Activated CD8-positive, alpha-beta T cell treated with anti-CD3 and anti-CD28 coated beads, Interleukin-2, amount 10 ng/mL, durations not matched to agents 7 days and 5 days (primary cell): ENCODE measurements at places on chromosomes 16 and 17. TPM values are rescaled to one million over a fixed set of nuclear protein-coding genes. Genes with fewer than 3 reads are reported as not detected.

Gene LDHD
- 0.13 TPM for total RNA-seq

DNA sequence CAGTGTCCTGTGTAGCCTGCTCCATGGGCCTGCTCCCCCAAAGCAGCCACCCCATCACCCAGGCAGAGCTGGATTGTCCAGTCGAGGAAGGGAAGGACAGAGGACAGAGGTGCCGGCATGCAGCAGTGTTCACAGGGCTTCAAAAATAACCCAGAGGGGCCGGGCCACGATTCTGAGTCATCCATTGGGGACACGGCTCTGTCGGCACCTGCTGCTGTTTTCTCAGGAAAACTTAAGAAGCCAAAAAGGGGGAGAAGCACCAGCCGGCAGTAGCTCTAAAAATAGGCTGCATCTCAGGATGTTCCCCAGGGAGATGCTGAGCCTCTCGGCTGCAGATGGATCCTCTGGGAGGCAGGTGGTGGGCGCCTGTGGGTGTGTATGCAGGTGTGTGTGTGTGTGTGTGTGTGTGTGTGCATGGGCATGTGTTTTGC lies 1.6 kb downstream of the CA7 start:
- no peak overlapping the region for H3K4me3 ChIP-seq
- no peak for DNase-seq
- no peaks in the 10 kb centered on the region for H3K36me3 ChIP-seq

DNA sequence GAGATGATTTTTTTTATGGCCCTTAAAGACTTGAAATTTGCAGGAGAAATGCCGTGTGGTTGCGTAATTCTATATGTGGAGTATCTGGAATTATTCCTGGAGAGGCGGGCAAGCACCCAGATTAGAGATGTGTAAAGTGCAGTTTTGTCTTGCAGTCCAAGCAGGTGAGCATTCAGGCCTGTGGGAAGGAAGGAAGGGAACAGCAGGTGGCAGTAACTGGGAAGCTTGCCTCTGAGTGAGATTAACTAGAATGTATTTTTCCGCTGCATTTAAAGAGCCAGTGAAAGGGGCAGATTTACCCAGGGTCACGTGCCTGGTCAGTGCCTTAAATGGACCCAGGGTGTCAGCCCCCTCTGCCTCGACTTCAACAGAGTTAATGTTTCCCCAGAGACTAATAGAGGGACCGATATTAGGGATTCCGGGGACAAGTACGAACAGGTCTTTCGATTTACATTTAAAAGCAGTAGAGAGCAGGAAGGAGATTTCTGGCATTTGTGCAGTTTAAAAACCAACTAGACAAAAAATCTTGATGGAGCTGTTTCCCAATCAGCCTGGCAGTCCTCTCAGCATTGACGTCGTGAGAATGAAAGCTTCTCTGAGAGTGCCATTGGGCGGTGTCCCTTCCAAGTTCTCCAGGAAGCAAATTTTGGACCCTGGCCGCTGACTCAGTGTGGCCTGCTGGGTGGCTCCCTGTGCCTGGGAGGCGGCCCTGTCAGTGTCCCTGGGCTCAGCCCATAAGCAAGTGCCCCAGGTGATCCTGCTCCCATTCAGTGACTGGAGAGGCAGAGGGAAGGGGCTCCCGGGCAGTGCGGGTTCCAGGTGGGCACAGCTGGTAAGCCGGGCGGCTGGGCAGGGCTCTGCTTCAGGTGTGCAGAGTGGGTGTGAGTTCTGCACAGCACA lies 38.2 kb downstream of the KSR1 start:
- H3K36me3 ChIP-seq = peaks cover 19% of the 10 kb centered on the region
- peaks cover 22% of the 10 kb centered on the region for H3K4me1 ChIP-seq
- no peaks in the 10 kb centered on the region for H3K27me3 ChIP-seq
- H3K4me3 ChIP-seq = no peak overlapping the region

DNA sequence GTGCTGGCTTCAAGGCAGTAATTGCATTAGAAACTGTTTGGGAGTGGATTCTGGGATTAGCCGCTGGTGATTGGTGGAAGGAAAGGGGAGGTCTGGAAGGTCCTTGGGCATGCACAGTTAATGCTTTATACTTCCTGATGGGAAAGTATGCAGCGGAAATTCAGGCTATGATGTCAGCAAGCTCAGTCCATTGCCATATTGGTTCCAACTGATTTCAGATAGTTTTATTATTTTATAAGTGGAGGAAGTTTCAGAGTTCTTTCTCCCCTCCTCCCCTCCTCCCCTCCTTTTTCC lies 8.1 kb upstream of the CMTR2 start:
- H3K27ac ChIP-seq = no peak overlapping the region
- H3K27me3 ChIP-seq = peaks cover 12% of the 10 kb centered on the region
- no peaks in the 10 kb centered on the region for H3K36me3 ChIP-seq
- no peak for DNase-seq
- H3K4me1 ChIP-seq = no peaks in the 10 kb centered on the region
- H3K4me3 ChIP-seq = no peak overlapping the region

DNA sequence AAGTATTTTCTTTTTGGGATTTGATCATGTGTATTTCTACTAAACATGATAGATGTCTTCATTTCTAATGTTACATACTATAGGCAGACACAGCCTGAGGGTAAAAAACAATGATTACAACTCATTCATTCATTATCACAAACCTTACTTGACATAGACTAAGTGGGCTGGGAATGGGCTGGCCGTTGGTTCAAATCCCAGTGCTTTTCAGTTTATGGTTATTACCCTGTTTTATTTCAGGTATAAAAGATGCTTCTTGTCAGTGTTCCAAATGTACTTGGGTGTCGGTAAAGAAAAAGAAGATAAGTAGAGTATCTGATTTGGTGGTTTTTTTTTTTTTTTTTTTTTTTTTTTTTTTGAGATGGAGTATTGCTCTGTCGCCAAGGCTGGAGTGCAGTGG lies 149.7 kb upstream of the ZFHX3 start:
- H3K36me3 ChIP-seq = no peaks in the 10 kb centered on the region
- H3K4me1 ChIP-seq = no peaks in the 10 kb centered on the region
- no peak overlapping the region for H3K4me3 ChIP-seq

GRCh38 chr16:87580855-87581261 lies 21.4 kb upstream of the JPH3 start:
- H3K27me3 ChIP-seq = peaks cover 13% of the 10 kb centered on the region
- H3K4me3 ChIP-seq = no peak overlapping the region
- H3K4me1 ChIP-seq = no peaks in the 10 kb centered on the region
- no peak overlapping the region for H3K27ac ChIP-seq
- no peak for DNase-seq
- no peaks in the 10 kb centered on the region for H3K36me3 ChIP-seq

Gene MPDU1
- total RNA-seq = 70.4 TPM

GRCh38 chr17:62965174-62965685 lies 805 bp upstream of the TANC2 start:
- peaks cover 46% of the 10 kb centered on the region for H3K27me3 ChIP-seq
- H3K4me1 ChIP-seq = peaks cover 33% of the 10 kb centered on the region
- DNase-seq = peak; percentile 71
- H3K36me3 ChIP-seq = peaks cover 2% of the 10 kb centered on the region
- peak overlapping the region; percentile 85 for H3K4me3 ChIP-seq

GRCh38 chr17:36153895-36154610 lies 22.4 kb downstream of the TBC1D3B start:
- no peak for DNase-seq
- H3K27me3 ChIP-seq = peaks cover 33% of the 10 kb centered on the region
- H3K4me3 ChIP-seq = no peak overlapping the region
- H3K4me1 ChIP-seq = peaks cover 7% of the 10 kb centered on the region

Gene SPNS2
- total RNA-seq = 4.2 TPM

Gene GP1BA
- total RNA-seq = not detected

DNA sequence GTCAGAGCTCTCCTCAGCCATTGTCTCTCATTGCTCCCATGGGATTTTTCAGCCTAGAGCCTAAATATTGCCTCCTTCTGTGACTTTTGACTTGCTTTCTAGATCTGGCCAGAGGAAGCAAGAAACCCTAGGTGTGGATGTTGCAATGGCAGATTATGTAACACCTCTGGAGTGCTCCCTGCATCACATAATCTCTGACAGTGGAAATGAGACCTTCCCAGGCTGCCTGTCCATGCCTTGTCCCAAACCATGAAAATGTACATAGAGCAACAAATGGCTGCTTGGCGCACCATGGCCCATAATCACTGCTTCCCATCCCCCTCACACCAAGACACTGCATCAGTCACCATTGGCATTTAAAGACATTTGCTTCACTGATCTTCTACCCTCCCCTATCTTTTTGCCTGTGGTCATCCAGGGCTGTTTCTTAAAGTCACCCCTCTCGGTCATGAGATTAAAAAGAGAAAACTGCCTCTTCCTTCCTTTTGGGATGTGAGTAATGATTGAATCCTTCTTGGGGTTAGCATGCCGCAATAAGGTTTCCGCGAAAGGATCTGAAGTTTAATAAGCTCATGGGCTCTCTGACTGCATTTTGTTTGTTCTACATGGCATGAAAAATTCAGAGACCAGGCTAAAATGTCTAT lies 34.2 kb upstream of the CCL2 start:
- H3K4me3 ChIP-seq = no peak overlapping the region
- peaks cover 30% of the 10 kb centered on the region for H3K27me3 ChIP-seq
- H3K27ac ChIP-seq = no peak overlapping the region
- DNase-seq = no peak
- H3K36me3 ChIP-seq = no peaks in the 10 kb centered on the region

Gene CES5A
- total RNA-seq = not detected

Gene KLHDC4
- total RNA-seq = 91.7 TPM

- no peaks in the 10 kb centered on the region for H3K4me1 ChIP-seq
- H3K4me3 ChIP-seq = no peak overlapping the region
- H3K27ac ChIP-seq = no peak overlapping the region
- no peaks in the 10 kb centered on the region for H3K27me3 ChIP-seq
Measured at GRCh38 chr16:78368121-78369102, 269.0 kb downstream of the WWOX start.

GRCh38 chr17:71613996-71614395 lies 506.8 kb upstream of the SOX9 start:
- H3K27ac ChIP-seq = no peak overlapping the region
- no peaks in the 10 kb centered on the region for H3K36me3 ChIP-seq
- H3K4me1 ChIP-seq = no peaks in the 10 kb centered on the region
- no peak for DNase-seq
- no peaks in the 10 kb centered on the region for H3K27me3 ChIP-seq

GRCh38 chr17:41894791-41895331 lies 23.9 kb downstream of the ACLY start:
- H3K27me3 ChIP-seq = no peaks in the 10 kb centered on the region
- H3K36me3 ChIP-seq = peaks cover 62% of the 10 kb centered on the region
- no peaks in the 10 kb centered on the region for H3K4me1 ChIP-seq
- H3K27ac ChIP-seq = peak overlapping the region; percentile 33
- no peak for DNase-seq
- no peak overlapping the region for H3K4me3 ChIP-seq

Gene NPW
- 0.73 TPM for total RNA-seq

GRCh38 chr17:31052187-31052889 lies 42.4 kb upstream of the NF1 start:
- no peaks in the 10 kb centered on the region for H3K27me3 ChIP-seq
- no peak overlapping the region for H3K27ac ChIP-seq
- H3K4me1 ChIP-seq = peaks cover 14% of the 10 kb centered on the region
- no peaks in the 10 kb centered on the region for H3K36me3 ChIP-seq
- no peak for DNase-seq

DNA sequence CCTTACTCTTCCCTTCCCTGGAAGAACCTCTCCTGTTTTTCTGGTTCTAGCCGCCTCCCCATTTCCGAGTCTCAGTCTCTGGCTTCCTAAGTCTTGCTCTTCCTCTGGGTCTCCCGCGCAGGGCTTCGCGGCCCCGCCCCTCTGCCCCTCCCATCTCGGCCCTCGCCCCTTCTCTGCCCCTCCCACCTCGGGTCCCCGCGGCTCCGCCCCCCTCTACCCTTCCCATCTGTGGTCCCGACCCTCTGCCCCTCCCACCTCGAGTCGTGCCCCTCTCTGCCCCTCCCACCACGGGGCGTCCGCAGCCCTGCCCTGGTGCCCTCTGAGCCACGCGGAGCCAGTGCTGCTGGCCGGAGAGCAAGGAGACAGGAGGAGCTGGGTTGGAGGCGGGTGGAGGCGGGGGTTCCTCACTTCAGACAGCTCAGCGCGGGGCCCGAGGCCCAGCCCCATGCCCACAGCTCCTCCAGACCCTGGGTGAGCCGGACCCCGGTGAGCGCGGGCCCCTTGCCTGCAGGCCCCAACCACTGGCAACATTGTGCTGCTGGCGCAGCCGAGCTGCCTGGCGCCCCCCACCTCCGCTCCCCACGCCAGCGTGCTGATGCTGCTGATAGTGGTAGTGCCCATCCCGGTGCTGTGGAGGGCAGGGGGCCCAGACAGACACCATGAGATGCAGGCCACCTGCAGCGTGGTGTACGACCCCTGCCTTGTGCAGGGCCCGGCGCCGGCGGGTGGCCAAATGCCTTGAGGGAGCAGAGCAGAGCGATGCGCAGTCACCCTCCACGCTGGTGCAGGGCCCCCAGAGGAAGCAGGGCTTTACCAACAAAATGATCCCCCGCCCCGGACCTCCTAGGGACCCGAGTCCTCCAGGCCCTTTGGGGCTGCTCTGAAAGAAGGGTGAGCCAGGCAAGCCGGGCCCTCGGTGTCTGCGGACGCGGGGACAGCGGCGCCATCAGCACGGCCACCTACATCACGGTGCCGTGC lies 2115.3 kb downstream of the TP53TG3F start:
- no peak overlapping the region for H3K4me3 ChIP-seq
- H3K4me1 ChIP-seq = no peaks in the 10 kb centered on the region
- no peaks in the 10 kb centered on the region for H3K27me3 ChIP-seq

DNA sequence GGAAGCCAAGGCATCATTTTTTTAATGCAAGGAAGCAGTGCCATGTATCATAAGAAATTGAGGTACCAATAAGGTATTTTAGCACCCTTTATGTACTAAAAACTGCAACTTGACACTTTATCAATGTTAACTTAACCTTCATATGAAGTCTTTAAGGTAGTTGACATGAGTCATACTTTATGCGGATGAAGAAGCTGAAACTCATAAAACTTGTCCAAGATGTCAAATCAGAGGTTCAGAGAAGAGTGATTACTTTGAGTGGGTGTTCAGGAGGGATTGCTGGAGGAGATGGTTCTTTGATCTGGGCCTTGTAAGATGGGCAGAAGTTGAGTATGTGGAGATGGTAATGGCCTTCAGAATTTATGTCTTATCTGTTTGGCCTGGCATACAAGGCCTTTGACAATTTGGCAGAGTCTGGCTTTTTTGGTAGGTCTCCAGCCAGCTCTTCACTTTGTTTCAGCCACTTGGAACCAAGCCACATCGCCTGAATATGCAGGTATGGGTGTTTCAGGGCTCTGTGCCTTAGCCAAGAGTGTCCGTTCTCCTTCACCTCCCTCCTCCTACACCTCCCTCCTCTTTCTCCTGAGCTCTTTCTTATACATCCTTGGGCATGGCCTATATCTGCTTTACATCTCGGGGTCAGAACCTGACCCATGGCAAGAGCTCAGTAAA lies 23.7 kb downstream of the YPEL2 start:
- no peak overlapping the region for H3K4me3 ChIP-seq
- peaks cover 65% of the 10 kb centered on the region for H3K4me1 ChIP-seq
- no peak overlapping the region for H3K27ac ChIP-seq
- no peaks in the 10 kb centered on the region for H3K27me3 ChIP-seq

GRCh38 chr17:15513856-15514459 lies 46.5 kb upstream of the CDRT4 start:
- DNase-seq = no peak
- H3K36me3 ChIP-seq = peaks cover 24% of the 10 kb centered on the region
- H3K4me3 ChIP-seq = no peak overlapping the region

Gene MPP2
- 1.2 TPM for total RNA-seq
